A549 treated with CpdA at 1 μM for 4 hours (cell line): ENCODE measurements at places on chromosomes 4 and X. TPM values are rescaled to one million over a fixed set of nuclear protein-coding genes. Genes with fewer than 3 reads are reported as not detected.

The HTR2C gene
- total RNA-seq: not detected in 5 replicates

The IL13RA2 gene
- 0.10 TPM in 1 of 5 replicates, not detected in the others for total RNA-seq

The MSX1 gene
- 8.0 to 12.9 TPM (median 11.8 TPM) in 5 replicates for total RNA-seq

The SSX4 gene
- total RNA-seq: not detected in 5 replicates

The FGB gene
- 9.7 to 19.2 TPM (median 11.3 TPM) in 5 replicates for total RNA-seq

The NCAPG gene
- 26.5 to 30.1 TPM (median 27.9 TPM) in 5 replicates for total RNA-seq
